Epithelial cell of esophagus (primary cell): ENCODE measurements at places on chromosomes 12 and 14.
A peak's percentile ranks its signal among the peaks of the same experiment; 100 is the strongest.

- DNase-seq, result no peak
Observed at GRCh38 chr14:29941401-29941800, 13.8 kb upstream of the PRKD1 start.

GRCh38 chr12:3965046-3965445 lies 91.8 kb upstream of the PARP11 start:
- DNase-seq, result no peak

GRCh38 chr12:121295116-121295745 lies 1.3 kb downstream of the CAMKK2 start:
- peak; percentile 20 for DNase-seq

DNA sequence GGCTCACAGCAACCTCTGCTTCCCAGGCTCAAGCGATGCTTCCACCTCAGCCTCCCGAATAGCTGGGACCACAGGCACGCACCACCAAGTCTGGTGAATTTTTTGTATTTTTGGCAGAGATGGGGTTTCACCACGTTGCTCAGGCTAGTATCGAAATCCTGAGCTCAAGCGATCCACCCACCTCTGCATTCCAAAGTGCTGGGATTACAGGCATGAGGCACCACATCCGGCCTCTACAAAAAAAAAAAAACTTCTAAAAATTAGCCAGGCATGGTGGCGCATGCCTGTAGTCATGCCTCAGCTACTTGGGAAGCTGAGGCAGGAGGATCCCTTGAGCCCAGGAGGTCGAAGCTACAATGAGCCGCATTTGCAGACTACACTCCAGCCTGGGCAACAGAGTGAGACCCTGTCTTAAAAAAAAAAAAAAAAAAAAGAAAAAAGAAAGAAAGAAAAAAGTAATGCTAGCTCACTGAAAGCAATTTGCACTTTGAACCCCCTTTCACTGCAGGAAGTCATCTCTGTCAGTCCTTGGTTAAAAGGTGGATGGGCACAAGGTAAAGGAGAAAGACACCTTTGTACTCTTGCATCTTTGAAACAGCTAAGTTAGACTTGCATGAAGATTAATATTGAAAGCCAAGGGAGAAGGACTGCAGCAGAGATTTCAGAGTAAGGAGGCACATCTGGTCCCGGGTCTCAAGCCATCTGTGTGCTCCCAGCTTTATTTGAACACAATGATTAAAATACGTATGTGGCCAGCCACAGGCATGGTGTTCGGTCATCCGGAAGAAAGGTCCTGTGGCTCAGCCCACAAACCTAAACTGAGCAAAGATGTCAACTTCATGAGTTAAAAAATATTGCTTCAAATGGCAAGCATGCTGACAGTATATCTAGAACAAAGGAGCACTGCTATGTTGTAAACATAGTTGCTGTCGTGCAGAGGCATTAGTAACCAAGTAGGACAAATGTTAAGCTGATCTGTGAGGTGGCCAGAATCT lies 103.8 kb upstream of the HMGA2 start:
- DNase-seq, result peak; percentile 88

- no peak for DNase-seq
Observed at GRCh38 chr12:85394809-85395208, 114.8 kb downstream of the ALX1 start.

- DNase-seq, result no peak
Observed at GRCh38 chr14:95229749-95230148, 72.4 kb upstream of the DICER1 start.

- DNase-seq, result no peak
Observed at GRCh38 chr14:105420101-105420973, 710 bp downstream of the MTA1 start.

GRCh38 chr12:57129889-57130288 lies 1.6 kb downstream of the LRP1 start:
- peak; percentile 51 for DNase-seq

- DNase-seq, result peak; percentile 100
Observed at GRCh38 chr14:51382506-51382905, 142.5 kb downstream of the TMX1 start.

- no peak for DNase-seq
Observed at GRCh38 chr12:92561543-92561899, 141.3 kb upstream of the PLEKHG7 start.

GRCh38 chr12:99806304-99806703 lies 158.8 kb downstream of the GARIN6 start:
- no peak for DNase-seq

DNA sequence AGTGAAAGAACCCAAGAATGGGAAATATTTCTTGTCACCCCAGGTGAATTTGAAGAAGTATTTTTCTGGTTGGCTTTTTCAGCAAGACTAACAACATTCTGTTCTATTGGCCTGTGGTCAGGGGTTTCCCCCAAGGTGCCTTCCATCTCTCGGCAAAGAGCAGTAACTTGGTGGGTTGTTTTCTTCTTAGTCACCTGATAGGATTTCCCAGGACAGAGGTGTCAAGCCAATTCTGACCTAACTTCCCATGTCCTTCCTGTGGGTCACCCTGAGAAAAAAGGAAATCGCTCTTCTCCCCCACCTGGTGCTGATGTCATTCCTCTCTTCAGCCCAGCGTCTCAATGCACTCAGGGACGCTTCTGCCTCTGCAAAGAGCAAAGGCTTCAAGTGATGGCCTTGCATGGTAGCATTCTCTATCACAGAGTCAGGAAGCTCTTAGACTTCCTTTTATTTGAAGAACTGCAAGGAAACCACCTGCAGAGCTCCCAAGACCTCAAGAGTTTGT lies 16.1 kb upstream of the IFNG start:
- DNase-seq, result no peak

DNA sequence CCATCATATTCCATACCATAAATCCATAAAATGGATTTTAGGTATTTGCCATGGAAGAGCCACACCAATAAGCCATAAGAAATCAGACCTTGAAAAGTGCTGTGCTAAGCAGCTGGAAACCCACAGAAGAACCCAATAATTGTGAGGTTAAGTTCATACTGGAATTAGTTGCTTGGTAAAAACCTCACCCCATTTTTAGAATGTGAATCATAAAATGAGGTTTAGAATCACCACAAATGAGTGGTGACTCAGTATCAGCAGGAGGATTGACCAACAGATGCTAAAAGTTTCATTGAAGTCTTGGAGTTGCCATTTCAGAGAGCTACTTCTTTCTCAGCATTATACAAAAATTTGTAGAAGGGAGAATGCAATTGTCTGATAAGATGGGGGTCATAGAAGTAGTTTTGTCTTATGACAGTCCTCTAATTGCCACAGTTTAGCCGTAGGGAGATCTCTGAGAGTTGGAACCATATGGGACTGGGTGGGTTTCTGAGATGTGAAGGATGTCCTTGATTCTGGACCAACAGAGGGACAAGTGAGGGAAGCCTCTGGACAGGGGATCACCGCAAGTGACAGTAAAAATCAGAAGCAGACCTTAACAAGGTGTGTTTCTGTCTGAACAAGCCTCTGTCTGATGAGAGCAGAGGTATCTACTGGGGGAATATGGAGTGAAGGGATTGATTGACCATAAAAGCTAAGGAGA lies 1.4 kb upstream of the STON2 start:
- DNase-seq, result peak; percentile 95

DNA sequence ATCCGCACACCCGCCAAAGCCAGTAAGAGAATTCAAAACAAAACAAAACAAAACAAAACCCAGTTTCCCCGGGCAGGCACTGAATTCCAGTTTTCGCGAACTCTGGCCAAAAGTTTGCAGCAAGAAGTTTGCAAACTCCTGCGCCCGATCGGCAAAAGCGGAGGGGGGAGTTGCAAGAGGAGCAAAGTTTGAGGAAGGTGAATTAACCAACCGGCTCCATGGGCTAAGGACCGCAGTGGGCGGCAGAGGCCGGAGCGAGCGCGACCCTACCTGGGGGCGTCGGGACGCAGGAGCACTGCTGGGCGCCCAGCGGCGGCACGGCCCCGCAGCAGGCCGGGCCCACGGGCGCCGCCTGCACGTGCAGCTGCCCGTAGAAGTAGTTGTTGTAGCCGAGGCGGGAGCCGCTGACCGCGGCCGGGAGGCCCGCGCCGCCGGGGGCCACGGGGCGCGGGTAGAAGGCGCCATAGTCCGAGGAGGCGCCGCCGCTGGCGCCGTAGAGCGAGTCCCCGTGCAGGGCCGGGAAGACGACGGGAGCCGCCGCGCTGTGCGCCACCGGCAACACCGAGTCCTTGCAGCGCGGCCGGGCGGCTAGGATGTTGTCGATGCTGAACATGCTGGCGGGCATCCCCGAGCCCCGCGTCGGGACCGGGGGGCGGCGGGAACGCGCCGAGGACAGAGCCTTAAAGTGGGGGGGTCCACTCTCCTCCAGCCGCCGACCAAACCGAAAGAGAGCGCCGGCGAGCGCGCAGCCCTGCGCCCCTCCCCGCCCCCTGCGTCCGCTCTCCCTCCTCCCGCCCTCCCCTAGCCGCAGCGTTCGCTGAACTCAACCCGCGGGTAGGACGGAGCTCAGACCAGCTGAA lies at the start of gene GSC:
Gene GSC, minus strand, starts transcription at position 723 of the 860 bp plus-strand sequence. Its CDS starts 98 bp downstream, at position 625.
- DNase-seq, result peak; percentile 11

GRCh38 chr12:52284562-52285171 lies 6.7 kb downstream of the KRT81 start:
- DNase-seq, result no peak

GRCh38 chr12:69936766-69937165 lies 111.7 kb downstream of the MYRFL start:
- DNase-seq, result no peak

DNA sequence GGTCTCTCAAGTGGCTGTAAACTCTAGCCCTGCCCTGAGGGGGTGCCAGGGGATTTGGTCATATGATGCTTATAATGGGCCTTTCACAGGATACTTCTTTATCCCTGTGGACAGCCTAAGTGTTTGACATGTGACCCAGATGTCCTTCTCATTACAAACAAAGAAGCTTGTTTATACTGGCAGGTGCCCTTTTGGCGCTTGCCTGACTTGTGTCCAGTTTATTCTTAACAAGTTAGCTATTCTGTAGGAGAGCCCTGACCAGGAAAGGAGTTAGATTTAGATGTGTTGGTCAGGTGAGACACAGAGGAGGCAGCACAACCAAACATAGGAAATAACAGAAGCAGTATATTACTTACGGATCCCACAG lies 51.9 kb downstream of the CCDC91 start:
- DNase-seq, result no peak

- DNase-seq, result no peak
Observed at GRCh38 chr14:88877192-88877591, 52.7 kb downstream of the TTC8 start.

- no peak for DNase-seq
Observed at GRCh38 chr12:56880125-56880992, 53.8 kb downstream of the SDR9C7 start.

DNA sequence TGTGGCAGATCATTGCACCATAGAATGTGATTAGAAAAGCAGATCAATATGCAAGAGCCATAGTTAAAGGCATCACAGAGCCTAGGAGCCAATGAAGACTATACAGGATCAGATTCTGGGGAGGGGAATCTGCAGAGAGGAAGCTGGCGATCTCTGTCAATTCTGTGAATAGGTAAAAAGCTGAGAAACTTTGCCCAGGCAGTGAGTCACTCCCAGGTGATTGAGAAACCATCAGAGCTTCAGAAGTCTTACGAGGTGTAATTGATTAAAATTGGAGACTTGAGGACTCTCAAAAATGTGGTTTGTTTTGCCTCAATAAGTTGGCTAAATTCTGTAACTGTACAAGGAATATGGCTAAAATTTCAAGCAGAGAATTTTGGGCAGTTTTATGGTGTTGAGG lies 41.7 kb upstream of the TSPAN11 start:
- peak; percentile 60 for DNase-seq

DNA sequence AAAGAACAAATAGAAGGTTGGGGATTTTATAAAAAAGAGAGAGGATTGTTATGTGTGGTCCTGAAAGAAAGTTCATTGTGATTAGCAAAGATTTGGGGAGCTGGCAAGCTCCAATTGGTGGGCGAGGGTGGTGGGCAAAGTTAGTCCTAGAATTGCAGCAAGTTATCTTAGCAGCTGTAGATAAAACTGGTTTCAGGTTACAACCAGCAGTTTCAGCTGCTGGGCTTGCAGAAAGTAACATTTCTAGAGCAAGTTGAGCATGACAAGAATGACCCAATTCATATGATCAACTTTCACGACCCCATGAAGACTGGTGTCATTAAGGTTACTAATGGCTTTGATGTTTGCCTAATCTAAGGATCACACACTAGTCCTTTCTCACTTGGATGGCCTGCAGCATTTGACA lies 177.9 kb upstream of the NUDT4 start:
- DNase-seq, result no peak

DNA sequence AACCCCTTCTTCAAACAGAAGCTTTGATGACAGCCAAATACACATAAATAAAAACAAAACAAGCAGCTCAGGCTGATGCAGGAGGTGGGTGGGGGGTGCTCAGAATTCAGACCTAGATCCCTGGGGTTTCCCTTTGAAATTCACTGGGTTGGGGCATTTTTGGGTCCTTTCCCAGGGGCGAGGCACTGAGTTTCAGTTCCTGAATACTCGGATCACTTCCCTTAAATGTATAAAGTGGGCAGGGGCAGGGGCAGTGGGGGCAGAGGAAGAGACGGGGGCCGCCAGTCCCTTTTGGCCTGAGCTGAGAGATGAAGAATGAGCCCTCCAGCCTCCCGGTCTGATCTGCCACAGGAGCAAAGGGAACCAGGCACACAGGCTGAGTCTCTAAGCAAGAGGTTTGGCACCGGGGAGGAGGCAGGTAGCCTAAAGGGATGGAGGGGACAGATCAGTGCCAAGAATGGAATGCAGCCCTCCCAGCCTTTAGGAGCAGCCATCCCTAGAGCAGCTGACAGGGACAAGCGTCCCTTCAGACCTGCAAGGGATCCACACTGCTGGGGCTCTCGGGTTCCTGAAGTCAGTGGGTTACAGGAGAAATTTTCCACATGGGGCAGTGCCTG lies 20.3 kb downstream of the KDM2B start:
- no peak for DNase-seq

DNA sequence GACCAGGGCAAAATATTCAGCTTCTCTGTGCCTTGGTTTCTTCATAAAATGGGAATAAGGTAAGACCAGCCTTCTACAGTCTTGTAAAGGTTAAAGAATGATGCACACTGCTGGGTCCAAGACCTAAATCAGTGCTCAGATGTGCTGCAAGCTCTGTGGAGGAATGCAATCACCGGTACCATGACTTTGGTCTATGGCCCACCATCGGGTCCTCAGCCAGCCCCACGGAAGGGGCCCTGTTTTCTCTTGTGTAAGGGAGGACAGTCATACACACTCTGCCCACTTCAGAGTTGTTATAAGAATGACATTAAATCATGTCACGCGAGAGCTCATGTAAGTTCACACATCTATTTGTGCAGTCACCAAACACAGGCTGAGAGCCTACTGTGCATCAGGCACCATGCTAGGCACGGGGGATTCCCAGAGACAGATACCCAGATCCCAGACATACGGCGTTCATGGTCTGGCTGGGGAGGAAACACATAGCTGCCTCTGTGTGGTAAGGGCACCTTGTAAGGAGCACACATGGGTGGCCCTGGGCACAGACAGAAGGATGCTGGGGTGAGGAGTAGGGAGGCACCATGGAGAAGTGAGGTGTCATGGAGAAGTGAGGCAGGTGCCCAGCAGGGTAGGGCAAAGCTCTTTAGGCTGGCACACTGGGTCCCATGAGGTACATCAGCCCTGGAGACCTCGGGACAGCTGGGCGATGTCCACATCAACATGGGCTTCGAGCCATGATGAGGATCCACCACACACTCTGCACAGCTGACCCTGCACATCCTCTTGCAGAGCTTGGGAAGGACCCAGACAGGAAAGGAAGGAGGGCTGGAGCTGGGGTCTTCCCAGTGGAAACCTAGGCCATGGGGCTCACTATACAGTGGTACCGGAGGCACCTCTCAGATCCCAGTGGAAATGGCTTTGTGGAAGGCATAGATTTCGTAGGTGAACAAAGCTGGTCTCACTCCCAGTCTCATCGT lies 190.4 kb upstream of the DIO3 start:
- DNase-seq, result no peak
